Motor neuron (in vitro differentiated cells): ENCODE measurements at places on chromosomes 12 and 14. TPM values are rescaled to one million over a fixed set of nuclear protein-coding genes. Genes with fewer than 3 reads are reported as not detected.
A peak's percentile ranks its signal among the peaks of the same experiment; 100 is the strongest.

GRCh38 chr12:64864319-64864718, 39.9 kb downstream of the TBC1D30 start:
- ATAC-seq = no peak

The C1S gene
- 887 and 909 TPM in 2 replicates for total RNA-seq

DNA sequence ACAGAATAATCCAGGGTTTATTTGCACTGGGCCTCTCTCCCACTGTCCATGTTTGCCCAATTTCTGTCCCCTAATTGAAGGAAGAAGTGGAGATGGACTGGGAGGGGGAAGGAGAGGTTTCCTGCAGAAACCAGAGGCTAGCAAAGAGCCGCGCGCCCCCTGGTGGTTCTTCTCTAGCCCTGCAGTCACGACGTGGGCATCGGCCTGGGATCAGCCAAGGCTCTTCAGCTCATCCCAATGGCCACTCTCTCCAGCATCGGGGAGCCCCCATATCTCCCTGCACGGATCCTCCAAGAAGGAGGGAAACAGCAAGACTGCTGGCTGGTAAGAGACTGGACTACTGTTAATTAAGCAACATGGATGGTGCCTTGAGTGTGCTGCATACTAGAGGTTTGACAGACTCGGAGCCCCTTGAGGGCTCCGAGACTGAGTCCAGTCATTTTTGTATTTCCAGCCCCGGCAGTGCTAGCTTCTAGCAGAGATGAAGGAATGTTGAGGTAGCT, 18.7 kb downstream of the ZBTB39 start:
- ATAC-seq = peak; percentile 97

The DENND5B gene
- 3.6 and 4.3 TPM in 2 replicates for total RNA-seq

The SYNDIG1L gene
- total RNA-seq = 0.09 and 0.17 TPM in 2 replicates

DNA sequence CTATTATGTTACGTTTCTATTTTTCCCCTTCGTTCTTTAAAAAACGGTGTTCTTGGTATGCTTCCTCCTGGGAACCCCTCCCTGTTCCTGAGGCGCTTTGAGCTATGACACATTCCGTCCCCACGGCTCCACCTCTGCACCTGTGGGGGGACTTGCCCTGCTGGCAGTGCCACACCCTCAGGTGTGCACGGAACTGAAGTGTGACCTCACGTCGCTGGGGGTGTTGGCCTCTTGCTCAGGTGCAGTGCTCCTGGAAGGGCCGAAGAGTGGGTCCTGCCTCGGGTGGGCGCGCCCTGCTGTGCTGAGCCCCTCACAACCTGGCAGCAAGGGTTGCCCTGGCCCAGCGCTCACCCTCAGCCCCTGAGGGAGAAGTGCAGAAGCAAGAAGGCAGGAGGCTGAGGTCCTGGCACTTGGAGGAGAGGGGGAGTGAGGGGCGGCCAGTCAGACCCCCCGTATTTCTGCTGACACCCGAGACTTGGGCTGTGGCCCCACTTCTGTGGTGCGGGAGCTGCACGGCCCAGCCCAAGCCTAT, 4.9 kb downstream of the AMN start:
- no peak for ATAC-seq

DNA sequence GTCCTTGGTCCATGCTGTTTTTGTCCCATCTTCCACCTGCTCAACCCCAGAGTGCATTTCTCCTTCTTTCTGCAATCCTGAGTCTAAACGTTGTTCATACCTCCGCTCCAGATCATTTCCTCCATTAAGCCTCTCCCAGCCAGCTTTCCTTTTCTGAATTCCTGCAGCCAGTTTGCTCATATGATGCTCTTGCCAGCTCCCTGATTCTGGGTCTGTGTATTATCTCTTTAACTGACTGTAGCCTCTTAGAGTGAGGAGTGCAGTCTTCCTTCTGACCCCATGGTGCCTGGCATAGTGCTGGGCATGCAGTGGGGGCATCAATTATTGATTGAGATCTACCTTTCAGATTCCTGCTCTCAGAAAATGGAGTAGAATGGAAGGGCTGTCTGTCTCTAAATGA, 11.5 kb upstream of the TBPL2 start:
- no peak for ATAC-seq

- no peak for ATAC-seq
These were observed 113.9 kb downstream of the TMX1 start for GRCh38 chr14:51353901-51354300.

The KCNC2 gene
- 4.5 and 4.6 TPM in 2 replicates for total RNA-seq

DNA sequence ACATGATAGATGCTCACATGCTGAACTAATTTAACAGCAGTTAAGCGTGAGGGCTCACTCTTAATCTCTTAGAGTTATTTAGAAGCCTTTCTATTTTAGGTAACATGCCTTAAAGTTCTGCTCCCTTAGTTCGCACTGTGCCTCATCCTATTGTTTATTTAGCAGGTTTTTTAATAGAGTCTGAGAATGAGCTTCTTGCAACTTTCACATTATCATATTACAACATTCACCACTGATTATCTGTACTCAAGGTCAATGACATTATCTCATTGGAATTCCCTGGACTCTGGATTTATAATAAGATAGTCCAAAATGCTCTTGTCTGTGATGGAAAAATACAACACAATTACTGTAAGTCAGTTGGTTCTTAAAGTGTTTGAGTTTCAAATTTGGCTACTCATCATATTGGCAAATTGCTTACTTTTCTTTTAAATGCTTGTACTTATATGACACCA, 183.6 kb upstream of the SLC38A2 start:
- ATAC-seq = no peak

GRCh38 chr14:30309405-30309804, 249.6 kb upstream of the G2E3 start:
- peak; percentile 72 for ATAC-seq

- ATAC-seq = peak; percentile 65
These were observed 213.6 kb downstream of the DAD1 start for GRCh38 chr14:22375321-22375930.

GRCh38 chr14:22540811-22541360, 48.1 kb downstream of the DAD1 start:
- no peak for ATAC-seq

The PIK3C2G gene
- 0.05 TPM in 1 of 2 replicates, not detected in the other for total RNA-seq

- no peak for ATAC-seq
These were observed 355.5 kb downstream of the KCNH5 start for GRCh38 chr14:62689733-62690132.

The SLC38A4 gene
- total RNA-seq = 0.08 and 0.27 TPM in 2 replicates

DNA sequence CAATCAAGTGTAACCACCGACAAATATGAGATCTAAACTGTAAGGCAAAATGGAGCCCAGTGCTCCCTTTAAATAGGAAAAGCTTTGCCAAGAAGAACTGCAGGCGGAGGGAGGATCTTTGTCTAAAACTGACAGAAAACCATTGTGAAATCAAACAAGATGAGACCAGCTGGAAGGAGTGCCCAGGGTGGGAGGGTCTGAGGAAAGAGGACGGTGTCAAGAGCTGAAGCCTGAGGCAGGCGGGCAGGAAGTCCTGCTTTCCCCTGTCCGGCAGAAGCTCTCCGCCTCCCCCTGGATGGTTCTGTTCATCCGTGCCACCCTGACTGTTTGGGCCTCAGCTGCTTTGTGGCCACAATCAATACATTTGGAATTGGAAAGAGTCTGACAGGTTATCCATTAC, 37.5 kb downstream of the CDC42BPB start:
- ATAC-seq = no peak

The GPRC5D gene
- total RNA-seq = 1.6 TPM in 1 of 2 replicates, not detected in the other

The ZFHX2 gene
- 3.8 and 4.4 TPM in 2 replicates for total RNA-seq

GRCh38 chr12:63844391-63845341, at the start of gene SRGAP1:
Gene SRGAP1, plus strand, starts transcription at chr12:63844700. Its CDS starts 117 bp downstream, at chr12:63844817.
- ATAC-seq = peak; percentile 17

DNA sequence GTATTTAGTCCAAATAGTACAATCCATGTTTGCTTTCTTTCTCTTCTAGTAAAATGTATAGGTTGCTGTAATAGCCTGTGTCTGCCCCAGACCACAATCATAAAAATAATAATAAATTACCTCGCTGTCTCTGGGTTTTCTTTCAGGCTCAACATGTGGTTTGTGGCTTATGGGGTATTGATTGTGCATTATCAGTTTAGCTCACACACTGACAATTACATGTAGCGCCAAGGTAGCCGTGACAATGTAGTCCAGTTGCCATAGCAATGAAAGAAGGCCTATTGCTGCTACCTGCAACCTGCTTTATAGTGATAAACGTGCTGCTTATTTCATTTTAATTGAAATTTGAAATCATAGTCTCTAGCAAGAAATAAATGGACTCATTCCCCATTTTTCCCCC, 1009.8 kb downstream of the NRXN3 start:
- no peak for ATAC-seq

DNA sequence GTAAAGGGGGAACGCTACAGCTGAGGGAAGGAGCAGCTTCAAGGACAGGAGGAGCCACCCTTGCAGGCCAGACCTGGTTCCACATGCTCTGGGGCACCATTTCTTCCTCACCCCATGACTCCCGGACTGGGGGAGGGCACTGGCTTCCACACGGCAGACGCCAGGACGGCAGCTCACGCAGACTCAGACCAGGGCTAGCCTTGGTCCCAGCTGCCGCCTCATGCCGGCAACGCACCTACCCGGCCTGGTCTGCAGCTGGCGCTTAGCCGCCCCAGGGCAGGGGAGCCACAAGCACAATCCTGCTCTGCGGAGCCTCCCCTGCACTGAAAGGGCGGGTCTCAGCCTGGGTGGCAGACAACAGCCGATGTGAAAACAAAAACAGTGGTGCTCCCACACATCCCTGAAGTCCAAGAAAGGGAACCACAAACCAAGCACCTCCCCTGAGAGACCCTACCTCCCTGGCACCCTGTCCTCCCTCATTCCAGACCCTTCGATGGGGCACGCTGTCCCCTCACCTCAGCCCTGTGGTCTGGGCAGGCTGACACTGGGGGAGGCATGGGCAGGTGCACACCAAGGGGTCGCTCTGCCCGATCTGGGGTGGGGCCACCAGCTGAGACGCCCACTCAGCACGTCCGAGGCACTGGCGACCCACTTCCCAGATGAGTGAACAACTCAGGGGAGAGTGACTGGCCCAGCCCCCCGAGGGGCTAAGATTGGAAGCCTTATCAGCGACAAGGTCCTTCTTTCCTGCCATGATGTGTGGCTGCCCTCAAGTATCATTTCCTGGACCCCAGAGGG, 65.0 kb downstream of the CHGA start:
- no peak for ATAC-seq

GRCh38 chr14:77221241-77221871, 39.8 kb downstream of the TMEM63C start:
- no peak for ATAC-seq

- no peak for ATAC-seq
These were observed 18.2 kb downstream of the ACVRL1 start for GRCh38 chr12:51925346-51926063.

The RIPK3 gene
- total RNA-seq = 7.9 and 8.3 TPM in 2 replicates

- ATAC-seq = peak; percentile 52
These were observed 36.9 kb downstream of the ZFC3H1 start for GRCh38 chr12:71626768-71627167.

DNA sequence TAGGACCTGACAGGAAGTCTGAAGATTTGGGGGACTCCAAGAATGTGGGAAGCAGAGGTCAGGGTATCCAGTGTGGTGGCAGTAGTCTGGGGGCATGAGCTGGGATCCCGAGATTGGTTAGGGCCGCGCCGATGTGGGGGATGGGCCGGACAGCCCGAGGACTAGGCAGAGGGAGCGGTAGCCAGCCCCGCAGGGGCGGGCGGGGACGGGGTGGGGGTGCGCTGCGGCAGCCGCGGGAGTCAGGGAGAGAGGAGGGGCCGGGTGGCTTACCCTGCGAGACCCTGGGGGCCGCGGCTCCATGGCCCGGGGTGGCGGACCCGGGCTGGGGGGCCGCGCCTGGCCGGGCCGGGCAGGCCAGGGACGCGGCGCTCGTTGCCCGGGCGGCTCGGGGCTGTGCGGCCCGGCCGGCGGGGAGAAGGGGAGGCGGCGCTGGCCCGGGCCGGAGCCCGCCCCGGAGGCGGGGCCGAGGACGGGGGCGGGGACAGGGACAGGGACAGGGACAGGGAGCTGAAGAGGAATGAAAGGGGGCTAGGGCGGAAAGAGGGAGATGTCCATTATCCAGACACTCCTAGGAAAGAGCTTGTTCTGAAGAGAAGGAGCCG, 5.6 kb downstream of the ZNF385A start:
- ATAC-seq = peak; percentile 91

DNA sequence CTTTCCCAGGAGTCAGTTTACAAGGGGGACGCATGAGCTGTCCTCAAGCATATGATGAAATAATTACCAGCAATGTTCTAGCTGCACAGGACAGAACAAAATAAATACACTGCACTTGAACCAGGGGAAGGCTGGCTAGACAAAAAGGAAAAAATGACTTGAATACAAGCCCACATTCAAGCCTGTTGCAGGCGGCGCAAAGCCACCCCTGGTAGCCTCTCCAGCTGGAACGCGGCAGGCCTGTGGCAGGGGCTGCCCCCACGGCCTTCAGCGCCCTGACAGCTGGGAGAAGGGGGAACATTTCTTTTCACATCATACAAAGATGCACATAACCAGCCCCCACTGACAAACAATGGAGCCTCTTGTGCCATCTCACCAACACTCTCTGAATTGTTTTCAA, 57.1 kb downstream of the TRAFD1 start:
- ATAC-seq = no peak

DNA sequence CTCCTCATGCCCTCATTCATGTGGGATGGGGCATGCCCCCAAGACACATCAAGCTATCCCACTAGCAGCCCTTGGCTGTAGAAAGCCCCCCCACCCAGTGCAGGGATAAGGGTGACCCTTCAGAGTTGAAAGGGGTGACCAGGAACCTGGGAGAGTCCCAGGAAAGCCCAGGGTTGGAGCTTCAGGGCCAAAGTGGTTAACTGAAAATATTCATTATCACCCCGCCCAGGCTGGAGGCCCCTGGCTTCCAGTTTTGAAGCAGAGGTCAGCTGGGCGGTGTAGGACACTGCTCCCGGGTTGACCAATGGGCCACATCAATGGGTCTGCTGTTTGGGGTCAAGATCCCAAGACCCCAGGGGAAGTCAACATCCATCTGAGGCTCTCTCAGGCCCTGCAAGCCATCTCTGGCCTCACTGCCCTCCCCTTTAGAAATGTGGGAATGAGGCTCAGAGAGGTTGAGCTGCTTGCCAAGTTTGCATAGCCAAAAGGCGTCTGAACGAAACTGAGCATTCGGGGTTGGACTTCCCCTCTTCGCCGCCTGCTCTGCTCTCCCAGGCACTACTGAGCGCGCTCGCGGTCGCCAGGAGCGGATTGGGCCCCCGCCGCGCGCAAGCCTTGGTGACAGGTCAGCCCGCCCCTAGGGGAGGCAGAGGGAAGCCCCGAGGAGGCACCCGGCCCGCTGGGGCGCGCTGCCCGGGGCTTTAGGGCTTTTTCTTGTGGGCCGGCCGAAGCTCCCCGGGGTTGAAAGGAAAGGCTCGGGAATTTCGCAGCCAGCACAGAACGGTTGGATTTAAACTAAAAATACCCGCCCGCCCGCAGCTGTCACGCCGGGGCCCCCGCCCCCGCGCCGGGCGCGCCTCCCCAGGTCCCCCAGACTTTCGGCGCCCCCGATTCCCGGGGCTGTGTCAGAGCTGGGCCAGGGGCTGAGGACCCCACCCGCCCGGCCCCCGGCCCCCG, 576 bp downstream of the SYNE3 start:
- peak; percentile 51 for ATAC-seq

- no peak for ATAC-seq
These were observed 47.3 kb upstream of the FOS start for GRCh38 chr14:75231320-75231719.
